ENCODE measurements at places on chromosomes 3 and 15. TPM values are rescaled to one million over a fixed set of nuclear protein-coding genes. Genes with fewer than 3 reads are reported as not detected.

The RAD51 gene
- 14.0 TPM for polyA plus RNA-seq

The CASR gene
- polyA plus RNA-seq, result 25.1 TPM

GRCh38 chr3:56061279-56061626 is 407.0 kb downstream of the ERC2 start:
- DNase-seq, result no peak

- DNase-seq, result no peak
Observed at GRCh38 chr3:170467571-170468147, 49.0 kb downstream of the CLDN11 start.

- DNase-seq, result no peak
Observed at GRCh38 chr3:9778143-9779074, 8.7 kb upstream of the CAMK1 start.

DNA sequence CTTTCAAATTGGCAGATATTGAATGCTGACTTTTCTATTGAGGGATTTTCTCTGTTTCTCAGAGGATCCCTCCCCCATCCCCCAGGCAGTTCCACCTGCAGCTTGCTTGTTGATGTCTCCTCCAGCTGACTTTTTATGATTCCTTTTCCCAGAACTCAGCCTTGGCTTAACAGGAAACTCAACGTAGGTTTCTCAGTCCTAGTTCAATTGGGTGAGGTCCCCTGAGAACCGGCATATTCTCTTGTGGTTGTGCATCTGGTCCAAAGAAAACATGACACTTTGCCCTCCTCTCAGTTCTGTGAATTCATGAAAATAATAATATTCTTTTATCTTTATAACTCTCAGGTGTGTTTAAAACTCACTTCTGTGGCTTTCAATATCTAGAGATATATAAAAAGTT is 1222.1 kb downstream of the OTOL1 start:
- no peak for DNase-seq

DNA sequence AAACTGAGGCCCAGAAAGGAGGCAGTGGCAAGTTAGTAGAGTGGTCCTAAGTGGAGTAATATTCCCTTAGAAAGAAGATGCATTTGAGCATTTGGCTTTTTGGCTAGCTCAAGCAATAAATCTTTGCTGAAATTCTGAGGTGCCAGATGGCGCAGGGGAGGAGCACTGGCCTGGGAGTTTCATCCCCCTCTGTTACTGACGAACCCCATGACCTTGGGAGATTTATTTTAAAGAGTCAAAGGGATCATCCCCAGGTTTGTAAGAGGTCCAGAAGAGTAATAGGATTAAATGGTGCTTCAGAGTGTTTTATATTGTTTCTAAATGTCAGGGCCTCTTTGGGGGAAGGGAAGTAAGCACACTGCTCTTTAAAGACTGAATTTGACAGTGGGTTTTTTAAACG is 85.1 kb upstream of the PIAS1 start:
- no peak for DNase-seq

All from left renal cortex interstitium (tissue), 4 donors.